ENCODE measurements at places on chromosomes 2 and 18. TPM values are rescaled to one million over a fixed set of nuclear protein-coding genes. Genes with fewer than 3 reads are reported as not detected.

VIT gene
- not detected for total RNA-seq

UGT1A5 gene
- total RNA-seq: not detected

SETBP1 gene
- 1.2 TPM for total RNA-seq

SATB2 gene
- total RNA-seq: not detected

DYNC1I2 gene
- total RNA-seq: 52.9 TPM

PAX8 gene
- total RNA-seq: 0.35 TPM

RSAD2 gene
- 2.7 TPM for total RNA-seq

ALLC gene
- total RNA-seq: not detected

NT5DC4 gene
- total RNA-seq: not detected

IGFBP5 gene
- total RNA-seq: not detected

ANKRD30B gene
- total RNA-seq: not detected

PARD6G gene
- total RNA-seq: not detected

SLC19A3 gene
- not detected for total RNA-seq

MTCL1 gene
- 0.06 TPM for total RNA-seq

PTPN2 gene
- total RNA-seq: 57.0 TPM

CIB4 gene
- total RNA-seq: not detected

SLC9A4 gene
- total RNA-seq: 0.07 TPM

MPPE1 gene
- 67.2 TPM for total RNA-seq

ZSWIM2 gene
- not detected for total RNA-seq

PDCD1 gene
- total RNA-seq: 25.4 TPM

NYAP2 gene
- total RNA-seq: not detected

All from activated naive CD4-positive, alpha-beta T cell treated with anti-CD3 and anti-CD28 coated beads, Interleukin-2, amount 50 U/mL, for 72 hours (primary cell).